IMR-90 (cell line): ENCODE measurements at places on chromosomes 12 and 14.

GRCh38 chr12:70364695-70365397, 1.2 kb upstream of the KCNMB4 start:
- DNase-seq, result no peak
- peaks cover 15% of the 10 kb centered on the region; the same call in 1 of the 2 replicates for H3K27me3 ChIP-seq
- peaks cover 3% of the 10 kb centered on the region; the same call in 1 of the 2 replicates for H3K4me1 ChIP-seq
- no peak overlapping the region for H3K27ac ChIP-seq

- no peak overlapping the region for H3K4me3 ChIP-seq
- H3K4me1 ChIP-seq, result no peaks in the 10 kb centered on the region
- H3K27ac ChIP-seq, result no peak overlapping the region
- H3K36me3 ChIP-seq, result no peaks in the 10 kb centered on the region
- no peak for DNase-seq
Measured at GRCh38 chr14:93343266-93343665, 3.7 kb upstream of the COX8C start.

DNA sequence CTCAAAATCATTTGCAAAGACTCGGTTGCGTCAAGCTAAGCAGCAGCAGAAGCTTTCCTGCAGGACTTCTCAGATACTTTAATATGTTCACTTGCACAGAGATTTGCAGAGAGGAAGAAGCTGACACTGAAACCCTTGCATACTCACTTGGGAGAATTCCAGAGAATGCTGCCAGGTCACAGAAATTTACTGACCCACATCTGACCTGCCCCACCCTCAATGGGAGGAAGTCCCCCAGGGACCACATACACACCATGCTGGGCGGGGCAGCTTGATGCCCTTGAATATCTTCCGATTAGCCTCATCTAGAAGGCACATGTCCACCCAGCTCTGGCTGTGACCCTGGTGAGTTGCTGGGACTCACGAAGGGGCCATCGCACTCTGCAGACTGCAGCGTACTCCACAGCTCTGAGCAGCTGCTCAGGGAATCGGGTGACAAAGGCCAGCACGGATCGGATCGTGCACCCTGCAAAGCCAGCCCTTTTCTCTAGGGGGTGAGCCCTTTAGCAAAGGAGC, 83.2 kb downstream of the ITPK1 start:
- no peak overlapping the region for H3K4me3 ChIP-seq
- DNase-seq, result no peak
- peaks cover 20% of the 10 kb centered on the region for H3K4me1 ChIP-seq
- H3K27me3 ChIP-seq, result peaks cover 3% of the 10 kb centered on the region; the same call in 1 of the 2 replicates

- peak; percentile 21 for DNase-seq
- no peaks in the 10 kb centered on the region for H3K4me1 ChIP-seq
- no peaks in the 10 kb centered on the region for H3K36me3 ChIP-seq
- no peak overlapping the region for H3K27ac ChIP-seq
- H3K27me3 ChIP-seq, result peaks cover 3% of the 10 kb centered on the region; the same call in 1 of the 2 replicates
- H3K4me3 ChIP-seq, result no peak overlapping the region
Measured at GRCh38 chr12:94760786-94761185, 110.4 kb upstream of the TMCC3 start.

DNA sequence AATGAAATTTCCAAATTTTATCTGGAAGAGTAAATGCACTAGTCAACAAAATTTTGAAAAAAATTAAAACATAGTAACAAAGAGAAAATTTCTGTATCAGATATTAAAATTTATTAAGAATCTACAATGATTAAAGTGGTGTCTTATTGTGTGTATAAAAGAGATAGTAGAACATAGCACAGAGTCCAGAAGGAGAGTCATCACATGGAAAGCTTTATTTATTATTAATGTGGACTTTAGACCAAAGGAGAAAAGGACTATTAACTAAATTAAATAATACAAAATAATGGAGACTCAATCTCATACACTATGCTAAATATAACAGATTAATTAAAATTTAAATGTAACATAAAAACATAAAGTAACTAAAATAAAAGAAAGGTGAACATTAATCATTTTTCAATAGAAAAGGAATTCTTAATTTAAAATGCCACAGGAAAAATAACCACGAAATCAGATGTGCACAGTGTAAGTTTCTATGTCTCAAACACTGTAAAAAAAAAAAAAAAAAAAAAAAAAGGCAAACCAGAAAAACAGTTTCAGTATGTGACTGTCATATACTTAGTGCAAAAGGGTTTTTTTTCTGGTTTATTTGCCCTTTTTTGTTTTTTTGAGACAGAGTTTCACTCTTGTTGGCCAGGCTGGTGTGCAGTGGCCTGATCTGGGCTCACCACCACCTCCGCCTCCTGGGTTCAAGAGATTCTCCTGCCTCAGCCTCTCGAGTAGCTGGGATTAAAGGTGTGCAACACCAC, 95.4 kb downstream of the MYF5 start:
- no peak overlapping the region for H3K27ac ChIP-seq
- H3K27me3 ChIP-seq, result no peaks in the 10 kb centered on the region
- no peak overlapping the region for H3K4me3 ChIP-seq

DNA sequence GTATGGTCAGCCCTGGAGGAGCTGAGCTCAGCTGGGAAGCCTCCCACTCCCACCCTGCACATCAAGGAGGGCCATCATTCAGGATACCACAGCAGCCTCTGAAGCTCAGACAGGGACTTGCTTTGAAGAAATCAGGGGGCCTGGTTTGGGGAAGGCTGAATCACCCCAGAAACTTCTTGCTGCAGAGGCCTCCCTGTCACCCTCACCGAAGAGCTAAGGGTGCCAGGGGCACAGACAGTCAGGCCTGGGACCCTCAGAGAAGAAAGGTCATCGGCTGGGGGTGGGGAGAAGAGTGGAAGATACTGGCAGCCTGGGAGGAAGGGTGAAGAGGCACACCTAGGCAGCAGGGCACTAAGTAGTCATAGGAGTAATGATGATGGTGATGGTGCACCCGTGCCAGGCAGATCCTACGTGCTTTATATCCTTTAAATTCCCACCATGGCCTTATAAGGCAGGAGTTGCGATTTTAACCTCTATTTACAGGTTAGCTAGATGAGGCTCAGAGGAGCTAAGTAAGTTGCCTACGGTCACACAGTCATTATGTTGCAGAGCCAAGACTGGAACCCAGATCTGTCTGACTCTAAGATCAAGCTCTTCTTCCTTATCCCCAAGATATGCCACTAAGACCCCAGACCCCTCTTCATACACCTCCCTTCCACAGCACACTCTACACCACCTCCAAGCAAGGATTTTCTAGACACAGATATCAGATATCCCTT, 28.5 kb upstream of the PNMA1 start:
- no peak overlapping the region for H3K4me3 ChIP-seq
- H3K36me3 ChIP-seq, result peaks cover 15% of the 10 kb centered on the region
- H3K4me1 ChIP-seq, result peaks cover 65% of the 10 kb centered on the region
- H3K27ac ChIP-seq, result peak overlapping the region; percentile 87

DNA sequence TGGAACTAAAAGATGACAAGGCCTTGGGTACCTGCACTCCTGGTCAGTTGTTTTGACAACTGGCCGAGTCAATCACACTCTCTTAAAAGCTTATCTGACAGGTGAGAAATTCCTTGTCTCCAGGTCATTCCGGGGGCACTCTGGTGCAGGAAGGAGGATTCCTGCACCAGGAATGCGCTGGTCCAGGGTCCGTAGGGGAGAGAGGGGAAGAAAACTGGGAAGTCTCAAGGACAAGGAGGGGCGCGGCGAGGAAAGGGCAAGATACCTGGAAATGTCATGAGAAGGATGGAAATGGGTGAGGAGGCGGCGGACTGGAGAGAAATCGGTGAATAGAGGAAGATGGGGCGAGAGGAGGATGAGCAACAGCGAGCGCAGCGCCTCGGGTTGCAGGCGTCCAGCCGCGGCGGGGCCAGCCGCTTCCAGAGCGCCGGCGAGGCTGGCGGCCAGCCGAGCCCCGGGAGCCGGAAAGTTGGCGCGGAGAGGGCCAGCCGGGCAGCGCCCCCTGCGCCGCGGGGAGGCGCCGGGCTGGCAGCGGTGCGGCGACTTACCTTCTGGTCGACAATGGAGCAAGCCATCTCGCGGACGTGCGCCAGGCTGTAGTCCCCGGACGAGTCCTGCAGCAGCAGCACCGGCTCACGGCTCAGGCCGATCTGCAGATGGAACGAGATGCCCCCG, 809 bp downstream of the PRKD1 start:
- H3K27me3 ChIP-seq, result no peaks in the 10 kb centered on the region
- no peaks in the 10 kb centered on the region for H3K36me3 ChIP-seq
- peak overlapping the region; percentile 63 for H3K27ac ChIP-seq
- peaks cover 5% of the 10 kb centered on the region for H3K4me1 ChIP-seq
- DNase-seq, result peak; percentile 43

DNA sequence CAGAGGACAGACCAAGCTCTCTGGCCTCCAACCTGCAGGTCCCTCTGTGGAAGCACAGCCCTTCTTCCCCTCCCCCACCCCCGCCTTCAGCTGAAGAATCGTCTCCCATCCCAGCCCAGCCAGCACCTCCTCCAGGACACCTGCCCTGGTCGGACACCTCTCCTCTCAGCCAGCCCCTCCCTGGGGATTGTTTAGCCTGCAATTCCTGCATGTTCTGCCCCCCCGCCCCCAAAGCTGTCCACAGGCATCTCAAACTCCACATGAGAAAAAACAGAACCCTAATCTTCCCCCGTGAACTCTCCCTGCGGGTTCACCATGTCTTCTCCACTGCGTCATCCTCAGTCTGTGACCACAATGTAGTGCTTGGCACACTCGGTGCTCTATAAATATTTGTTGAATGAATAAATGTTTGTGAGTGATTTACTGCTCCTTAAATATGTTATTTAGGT, 24.1 kb downstream of the PRIMA1 start:
- no peak overlapping the region for H3K27ac ChIP-seq
- no peaks in the 10 kb centered on the region for H3K36me3 ChIP-seq
- no peaks in the 10 kb centered on the region for H3K4me1 ChIP-seq
- no peak overlapping the region for H3K4me3 ChIP-seq

- H3K27ac ChIP-seq, result 0 out of 2 replicates have a peak overlapping the region, but pooled peaks have one; percentile 19
- H3K36me3 ChIP-seq, result no peaks in the 10 kb centered on the region
- H3K4me3 ChIP-seq, result no peak overlapping the region
Measured at GRCh38 chr12:6182279-6182898, 17.8 kb upstream of the CD9 start.

GRCh38 chr14:68693926-68694325, 98.9 kb downstream of the ZFP36L1 start:
- no peaks in the 10 kb centered on the region for H3K36me3 ChIP-seq
- no peak overlapping the region; the same call in 1 of the 2 replicates for H3K27ac ChIP-seq

DNA sequence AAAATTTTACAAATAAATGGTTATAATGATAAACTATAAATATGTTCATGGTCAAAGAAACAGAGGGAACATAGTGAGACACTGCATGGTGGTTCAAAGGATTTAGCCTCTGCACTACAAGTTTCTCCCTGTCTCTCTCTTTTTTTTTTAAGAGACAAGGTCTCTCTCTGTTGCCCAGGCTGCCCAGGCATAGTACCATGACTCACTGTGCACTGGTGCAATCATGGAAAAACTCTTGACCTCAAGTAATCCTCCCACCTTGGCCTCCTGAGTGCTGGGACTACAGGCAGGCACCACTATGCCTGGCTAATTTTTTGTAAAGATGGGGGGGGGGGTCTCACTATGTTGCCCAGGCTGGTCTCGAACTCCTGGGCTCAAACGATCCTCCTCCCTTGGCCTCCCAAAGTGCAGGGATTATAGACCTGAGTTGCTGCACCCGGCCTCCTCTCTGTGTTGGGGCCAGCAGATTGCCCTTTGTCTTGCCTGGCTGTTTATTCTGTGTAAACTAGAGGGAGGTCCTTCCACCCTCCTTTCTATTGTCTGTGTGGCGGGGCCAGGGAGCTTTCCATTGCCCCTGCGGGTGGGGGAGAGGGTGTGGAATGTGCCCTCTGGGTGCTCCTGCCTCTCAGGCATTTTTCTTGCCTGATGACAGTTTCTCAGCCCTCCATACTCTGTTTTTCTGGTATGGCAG, 22.1 kb downstream of the MTHFD1 start:
- peak; percentile 35 for DNase-seq
- no peaks in the 10 kb centered on the region for H3K4me1 ChIP-seq
- no peak overlapping the region for H3K27ac ChIP-seq
- no peak overlapping the region for H3K4me3 ChIP-seq
- H3K27me3 ChIP-seq, result no peaks in the 10 kb centered on the region

GRCh38 chr12:107513636-107514400, 171.8 kb upstream of the PWP1 start:
- H3K36me3 ChIP-seq, result no peaks in the 10 kb centered on the region
- peaks cover 4% of the 10 kb centered on the region; the same call in 1 of the 2 replicates for H3K4me1 ChIP-seq
- H3K4me3 ChIP-seq, result no peak overlapping the region
- DNase-seq, result no peak

DNA sequence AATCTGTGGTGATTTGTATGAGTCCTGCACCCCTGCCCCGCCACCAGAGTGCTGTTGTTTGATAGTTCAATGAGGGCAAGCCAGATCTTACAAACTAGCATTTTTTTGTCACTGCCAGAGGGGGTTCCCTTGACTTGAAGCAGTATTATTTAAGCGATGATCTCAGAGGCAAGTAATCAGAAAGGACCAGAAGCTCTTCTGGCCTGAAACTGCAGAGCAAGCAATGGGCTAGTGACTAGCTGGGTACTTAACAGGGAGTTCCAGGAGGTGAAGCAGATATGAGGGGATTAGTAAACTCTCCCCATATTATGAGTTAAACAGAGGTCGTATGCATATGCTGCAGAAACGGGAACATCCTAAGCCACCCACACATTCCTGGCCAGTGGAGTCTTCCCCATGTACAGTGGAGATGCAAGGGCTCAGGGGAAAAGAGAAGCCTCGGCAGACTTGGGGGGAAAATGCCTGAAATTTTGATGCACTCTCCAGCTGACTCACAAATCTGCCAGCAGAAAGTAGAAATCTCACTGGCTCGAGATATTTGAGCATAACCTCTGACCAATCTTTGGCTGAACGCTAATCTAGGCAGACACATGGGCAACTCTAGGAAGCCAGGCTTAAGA, 8.3 kb upstream of the CRACR2A start:
- H3K4me3 ChIP-seq, result no peak overlapping the region
- DNase-seq, result no peak
- no peaks in the 10 kb centered on the region for H3K4me1 ChIP-seq
- H3K27ac ChIP-seq, result no peak overlapping the region
- no peaks in the 10 kb centered on the region for H3K36me3 ChIP-seq

- H3K36me3 ChIP-seq, result no peaks in the 10 kb centered on the region
- DNase-seq, result no peak
- no peak overlapping the region for H3K4me3 ChIP-seq
- H3K27me3 ChIP-seq, result no peaks in the 10 kb centered on the region
- H3K27ac ChIP-seq, result no peak overlapping the region
- H3K4me1 ChIP-seq, result peaks cover 5% of the 10 kb centered on the region
Measured at GRCh38 chr14:105409364-105409763, 10.3 kb upstream of the MTA1 start.

- H3K4me3 ChIP-seq, result no peak overlapping the region
- no peaks in the 10 kb centered on the region for H3K36me3 ChIP-seq
- no peaks in the 10 kb centered on the region for H3K27me3 ChIP-seq
- H3K27ac ChIP-seq, result no peak overlapping the region
- H3K4me1 ChIP-seq, result no peaks in the 10 kb centered on the region
Measured at GRCh38 chr14:105496831-105497591, 6.0 kb downstream of the TEDC1 start.
